ENCODE measurements at places on chromosomes 2 and 18.

GRCh38 chr2:19434413-19434812 lies 76.0 kb upstream of the OSR1 start:
- DNase-seq: no peak

- no peak for DNase-seq
These were observed 14.5 kb upstream of the TTR start for GRCh38 chr18:31577195-31577594.

DNA sequence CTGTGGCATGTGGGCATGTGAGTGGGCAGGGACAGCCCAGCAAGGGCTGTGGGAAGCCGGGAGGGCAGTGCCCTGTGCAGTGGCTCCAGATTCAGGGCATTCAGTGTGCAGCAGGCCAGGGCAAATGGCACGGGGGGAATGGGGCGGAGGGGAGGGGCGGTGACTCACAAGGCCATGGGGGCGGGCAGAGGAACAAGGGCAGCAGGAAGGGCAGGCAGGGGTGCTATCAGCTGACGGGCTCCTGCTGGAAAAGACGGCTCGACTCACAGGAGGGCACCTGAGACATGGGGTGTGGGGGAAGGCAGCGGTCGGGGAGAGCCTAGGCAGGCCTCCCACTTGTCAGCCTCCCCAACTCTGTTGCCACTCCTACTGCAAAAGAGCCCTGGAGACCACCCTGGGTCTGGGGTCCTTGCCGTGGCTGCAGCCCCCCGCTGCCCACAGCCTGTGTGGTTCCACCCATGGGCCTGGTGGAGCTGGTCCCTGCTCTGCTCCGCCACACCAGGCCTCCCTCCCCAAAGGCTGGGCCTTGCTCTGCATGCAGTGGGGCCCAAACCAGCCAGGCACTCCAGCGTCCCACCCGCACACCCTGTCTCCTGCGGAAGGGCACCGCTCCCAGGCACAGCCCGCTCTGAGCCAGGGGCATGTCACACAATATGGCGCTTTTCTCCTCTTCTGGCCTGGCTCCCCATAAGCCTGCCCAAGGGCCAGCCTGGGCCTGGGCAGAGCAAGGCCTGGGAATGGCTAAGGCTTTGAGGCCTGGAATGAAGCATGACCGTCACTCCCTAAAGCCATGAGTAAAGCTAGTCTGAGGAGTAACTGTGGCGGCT lies 25.9 kb downstream of the HS6ST1 start:
- DNase-seq: no peak

- no peak for DNase-seq
These were observed 53.7 kb downstream of the BCL11A start for GRCh38 chr2:60499651-60500265.

DNA sequence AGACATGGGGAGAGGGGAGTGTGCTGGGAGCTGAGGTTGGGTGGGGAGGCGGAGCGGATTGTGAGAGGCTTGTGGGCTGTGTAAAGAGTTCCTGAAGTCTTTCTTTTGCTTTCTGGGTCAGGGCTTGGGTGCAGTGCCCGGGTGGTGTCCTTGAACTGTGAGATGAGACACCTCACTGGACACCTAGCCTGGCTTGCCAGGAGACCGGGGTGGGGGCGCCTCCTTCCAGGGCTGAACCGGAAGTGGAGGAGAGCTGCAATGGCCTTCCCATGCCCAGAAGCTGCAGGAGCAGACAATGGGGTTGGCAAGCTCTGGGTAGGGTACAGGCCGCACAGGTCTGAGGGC lies 4.3 kb downstream of the TMEM37 start:
- peak; percentile 73 for DNase-seq

DNA sequence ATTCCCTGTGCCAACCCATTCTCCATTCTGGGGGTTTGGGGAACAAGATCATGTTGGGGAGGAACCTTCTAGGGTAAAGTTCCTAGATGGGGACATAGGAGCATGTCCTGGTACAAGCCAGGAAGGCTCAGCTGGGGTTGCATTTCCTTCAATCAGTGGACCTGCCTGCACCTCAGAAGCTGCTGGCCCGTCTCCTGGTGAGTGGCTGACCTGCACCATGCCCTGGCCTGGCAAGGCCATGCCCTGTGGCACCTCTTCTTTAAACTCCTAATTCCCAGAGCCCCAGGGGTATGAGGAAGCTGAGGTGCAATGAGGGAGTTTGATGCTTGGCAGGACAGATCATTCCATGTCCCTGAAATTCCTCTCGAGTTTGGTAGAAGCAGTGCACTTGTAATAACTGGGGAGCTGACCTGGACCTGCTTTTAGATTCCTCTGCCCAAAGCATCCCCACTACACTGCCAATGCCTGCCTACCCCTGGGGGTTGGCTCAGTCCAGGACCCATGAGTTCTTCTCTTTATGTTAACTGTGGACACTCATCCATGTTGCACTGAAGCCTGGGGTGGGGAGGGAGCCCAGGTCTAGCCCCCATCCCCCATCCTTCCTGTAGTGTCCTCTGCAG lies 25.3 kb downstream of the MROH2A start:
- no peak for DNase-seq

GRCh38 chr2:197158591-197159550 lies 151.7 kb downstream of the ANKRD44 start:
- DNase-seq: no peak

DNA sequence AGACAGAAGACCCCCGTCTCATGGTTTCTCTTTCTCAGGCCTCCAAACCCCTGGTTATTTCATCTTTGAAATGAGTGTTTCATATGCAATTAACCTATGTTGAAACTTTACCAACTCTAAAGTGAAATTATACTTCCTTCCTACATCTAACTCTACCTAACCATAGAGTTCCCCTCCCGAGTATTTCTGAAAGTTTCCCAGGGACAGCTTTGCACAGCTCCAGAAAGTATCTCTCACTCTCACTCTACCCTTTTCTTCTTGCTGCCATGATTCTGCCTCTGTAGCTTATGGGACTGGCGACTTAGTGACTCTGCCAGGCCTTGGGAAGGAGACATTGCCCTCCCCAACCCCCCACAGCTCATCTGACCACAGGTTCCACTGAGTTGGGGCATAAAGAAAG lies 107.9 kb downstream of the B3GNT2 start:
- no peak for DNase-seq

- DNase-seq: peak; percentile 92
These were observed 4.9 kb downstream of the IRS1 start for GRCh38 chr2:226794751-226795171.

Measured in osteoblast (primary cell).